ENCODE measurements at places on chromosomes 13 and 19.

- no peak for DNase-seq
Observed at GRCh38 chr13:59425211-59425741, 738.5 kb downstream of the DIAPH3 start.

DNA sequence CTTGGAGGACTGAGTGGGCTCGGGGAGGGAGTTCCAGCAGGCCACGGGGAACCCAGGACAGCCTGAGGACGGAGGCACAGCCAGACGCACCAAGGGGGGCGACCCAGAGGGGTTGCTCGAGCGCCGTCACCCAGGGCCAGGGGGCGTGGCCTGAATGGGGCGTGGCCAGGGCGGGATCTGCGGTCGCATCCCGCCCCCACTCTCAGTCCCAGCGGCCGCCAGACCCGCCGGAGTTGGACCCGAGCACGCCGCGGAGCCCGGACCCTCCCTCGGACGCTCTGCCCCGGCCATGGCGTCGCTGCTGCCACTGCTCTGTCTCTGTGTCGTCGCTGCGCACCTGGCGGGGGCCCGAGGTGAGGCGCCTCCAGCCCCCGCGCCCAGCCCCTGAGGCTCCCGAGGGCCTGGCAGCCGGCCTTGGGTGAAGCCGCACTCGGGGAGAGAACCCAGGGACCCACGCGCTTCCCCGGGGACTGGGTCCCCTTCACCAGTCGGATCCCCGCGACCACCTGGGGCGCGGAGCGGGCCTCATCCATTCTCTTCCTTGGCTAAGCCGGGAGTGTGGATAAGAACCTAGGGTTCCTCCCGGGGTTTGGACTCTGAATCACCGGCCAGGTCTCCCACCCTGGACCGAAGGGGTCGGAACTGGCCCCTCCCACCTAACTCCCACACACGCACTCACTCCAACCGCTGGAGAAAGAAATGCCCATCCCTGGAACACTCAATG lies at the start of gene CILP2:
CILP2 (plus strand) TSS at position 205 of the 724 bp plus-strand sequence; CDS start at position 290, 85 bp downstream.
- DNase-seq: no peak

- DNase-seq: no peak
Observed at GRCh38 chr13:40583738-40584137, 82.7 kb downstream of the FOXO1 start.

- no peak for DNase-seq
Observed at GRCh38 chr13:53447863-53448262, 419.2 kb downstream of the OLFM4 start.

DNA sequence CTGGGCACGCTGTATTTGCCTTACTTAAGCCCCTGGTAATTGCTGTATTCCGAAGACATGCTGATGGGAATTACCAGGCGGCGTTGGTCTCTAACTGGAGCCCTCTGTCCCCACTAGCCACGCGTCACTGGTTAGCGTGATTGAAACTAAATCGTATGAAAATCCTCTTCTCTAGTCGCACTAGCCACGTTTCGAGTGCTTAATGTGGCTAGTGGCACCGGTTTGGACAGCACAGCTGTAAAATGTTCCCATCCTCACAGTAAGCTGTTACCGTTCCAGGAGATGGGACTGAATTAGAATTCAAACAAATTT lies 676 bp downstream of the BRCA2 start:
- no peak for DNase-seq

- no peak for DNase-seq
Observed at GRCh38 chr13:27641711-27642502, 20.2 kb downstream of the POLR1D start.

DNA sequence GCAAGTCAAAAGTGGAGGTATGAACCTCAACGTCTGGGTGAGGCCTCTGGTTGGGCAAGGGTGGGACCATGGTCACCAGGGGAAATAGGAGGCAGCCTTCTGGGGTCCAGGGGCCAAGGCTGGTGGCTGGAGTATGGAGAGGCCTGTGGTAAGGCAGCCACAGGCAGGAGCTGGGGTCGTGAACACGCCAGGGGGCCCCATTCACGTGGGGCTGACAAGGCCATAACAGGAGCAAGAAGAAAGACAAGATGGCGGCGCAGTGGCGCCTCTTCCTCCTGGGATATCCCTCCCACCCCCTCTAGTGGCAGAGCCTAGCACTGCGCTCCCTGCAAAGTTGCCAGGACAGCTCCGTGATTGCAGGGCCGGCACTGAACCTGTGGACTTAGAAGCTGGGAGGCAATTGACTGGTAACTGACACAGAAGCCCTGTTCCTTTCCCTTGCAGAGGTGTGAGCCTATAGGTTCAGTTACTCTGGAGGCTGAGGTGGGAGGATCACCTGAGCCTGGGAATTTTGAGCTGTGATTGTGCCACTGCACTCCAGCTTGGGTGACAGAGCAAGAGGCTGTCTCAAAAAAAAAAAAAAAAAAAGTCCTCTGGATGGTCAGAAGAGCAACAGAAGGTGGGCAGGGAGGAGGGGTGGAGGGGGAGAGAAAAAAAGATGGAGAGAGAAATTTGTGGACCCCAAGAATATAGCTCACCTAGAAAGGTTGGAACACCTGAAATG lies 19.7 kb upstream of the EDDM13 start:
- peak; percentile 60 for DNase-seq

GRCh38 chr13:104773775-104774174 lies 1707.6 kb upstream of the SLC10A2 start:
- DNase-seq: peak; percentile 14

DNA sequence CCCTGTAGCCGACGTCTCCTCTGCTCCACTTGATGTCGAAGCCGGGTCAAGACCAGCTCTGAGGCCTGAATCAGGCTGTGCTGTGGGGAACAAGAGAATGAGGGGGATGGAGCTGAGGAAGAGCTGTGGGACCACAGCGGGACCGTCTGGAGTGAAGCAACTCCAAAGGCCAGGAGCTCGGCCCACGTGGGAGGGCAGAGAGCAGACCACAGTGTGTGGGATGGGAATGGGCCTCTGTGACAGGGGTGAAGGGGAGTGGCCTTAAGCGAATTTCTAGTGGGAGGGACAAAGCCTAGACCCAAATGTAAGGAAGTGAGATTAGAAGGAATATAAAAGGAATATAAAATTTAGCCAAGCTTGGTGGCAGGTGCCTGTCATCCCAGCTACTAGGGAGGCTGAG lies 3.8 kb upstream of the SLC8A2 start:
- DNase-seq: no peak

DNA sequence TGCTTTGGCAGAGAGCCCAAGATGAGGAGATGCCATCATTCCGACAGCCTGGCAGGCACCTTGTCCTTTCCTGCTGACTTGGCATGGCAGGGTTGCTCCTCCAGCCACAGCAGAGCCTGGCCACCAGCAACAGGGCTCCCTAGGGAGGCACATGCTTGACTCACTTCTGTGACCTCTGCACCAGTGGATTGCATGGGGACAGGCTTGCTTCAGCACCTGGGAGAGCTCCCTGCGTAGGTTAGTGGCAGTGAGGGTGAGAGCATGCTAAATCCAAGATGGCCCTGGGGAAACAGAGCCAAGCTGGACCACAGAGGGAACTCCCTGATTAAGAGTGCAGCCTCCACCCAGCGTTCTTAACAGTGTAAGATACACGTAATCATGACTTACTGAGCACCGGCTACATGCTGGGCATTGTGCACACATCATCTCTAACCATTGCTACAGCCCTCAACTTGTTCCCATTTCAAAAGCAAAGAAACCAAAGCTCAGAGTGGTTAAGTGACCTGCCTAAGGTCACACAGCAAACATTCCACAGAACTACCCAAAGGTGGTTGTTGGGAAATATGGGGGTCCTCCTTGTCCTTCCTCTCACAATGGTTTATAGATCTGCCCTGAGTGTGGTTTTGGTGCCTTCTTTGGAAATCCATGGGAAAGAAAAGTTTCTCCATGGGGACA lies 116.6 kb upstream of the UQCRFS1 start:
- peak; percentile 71 for DNase-seq

- no peak for DNase-seq
Observed at GRCh38 chr19:1093811-1094553, 1.2 kb downstream of the POLR2E start.

DNA sequence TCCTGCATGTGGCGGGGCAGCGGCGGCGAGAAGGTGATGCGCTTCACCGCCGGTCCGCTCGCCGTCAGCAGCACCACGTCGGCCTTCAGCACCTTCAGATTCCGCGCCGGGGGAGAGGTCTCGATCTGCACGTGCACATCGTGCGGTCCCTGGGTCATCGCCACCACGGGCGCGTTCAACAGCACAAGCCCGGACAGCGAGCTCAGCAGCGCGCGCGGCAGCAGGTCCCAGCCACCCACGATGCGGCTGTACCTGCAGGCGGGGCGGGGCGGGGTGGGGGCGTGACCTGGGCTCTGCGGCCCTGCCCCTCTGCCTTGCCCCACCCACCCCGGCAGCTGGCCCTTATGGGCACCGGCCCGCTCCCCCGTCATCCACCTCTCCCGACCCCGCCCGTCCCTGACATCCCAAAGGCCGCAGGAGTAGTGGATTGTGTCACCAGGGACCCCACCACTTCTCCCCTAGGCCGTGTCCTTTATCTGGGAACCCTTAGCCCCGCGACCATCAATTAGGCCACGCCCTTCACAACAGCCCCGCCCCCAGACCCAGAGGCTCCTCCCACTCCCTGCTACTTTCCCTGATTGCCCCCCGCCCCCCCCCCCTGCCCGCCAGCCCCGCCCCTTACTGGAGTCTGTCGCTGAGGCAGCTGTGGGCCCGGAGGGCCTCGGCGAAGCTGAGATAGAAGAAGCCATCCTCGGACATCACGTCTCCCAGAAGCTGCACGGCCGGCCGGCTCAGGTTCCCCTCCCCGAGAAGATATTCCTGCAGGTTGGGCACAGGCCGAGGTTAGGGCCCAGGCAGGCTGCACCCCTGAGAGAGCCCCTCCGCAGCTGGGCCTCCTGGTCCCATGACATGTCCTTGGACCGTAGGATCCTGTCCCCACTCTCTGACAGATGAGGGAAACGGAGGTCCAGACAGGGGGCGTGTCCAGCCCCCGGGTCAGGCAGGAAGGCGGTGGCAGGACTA lies 6.1 kb downstream of the IL4I1 start:
- DNase-seq: no peak

GRCh38 chr19:51780270-51780669 lies 14.7 kb upstream of the FPR3 start:
- DNase-seq: no peak

DNA sequence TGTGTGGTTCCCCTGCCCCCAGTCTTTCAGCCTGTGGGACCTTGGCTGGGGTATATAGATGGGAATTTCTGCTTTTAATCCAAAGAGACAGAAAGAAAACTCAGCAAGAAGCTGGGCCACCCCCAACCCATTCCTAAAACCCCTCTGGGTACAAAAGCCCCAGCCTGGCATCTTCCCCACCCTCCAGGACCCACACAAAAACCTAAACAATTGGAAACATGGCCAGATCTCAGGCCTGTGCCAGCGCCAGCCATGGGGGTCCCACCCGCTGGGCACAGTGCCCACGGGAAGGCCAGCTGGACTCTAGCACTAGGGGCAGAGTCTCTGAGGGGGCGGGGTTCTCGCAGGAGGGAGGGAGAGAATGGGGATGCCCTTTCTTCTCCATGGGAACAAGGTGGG lies 8.6 kb downstream of the LYL1 start:
- no peak for DNase-seq

GRCh38 chr13:109918179-109918711 lies 131.9 kb upstream of the IRS2 start:
- DNase-seq: peak; percentile 38

GRCh38 chr13:108345016-108345415 lies 75.5 kb downstream of the TNFSF13B start:
- no peak for DNase-seq

DNA sequence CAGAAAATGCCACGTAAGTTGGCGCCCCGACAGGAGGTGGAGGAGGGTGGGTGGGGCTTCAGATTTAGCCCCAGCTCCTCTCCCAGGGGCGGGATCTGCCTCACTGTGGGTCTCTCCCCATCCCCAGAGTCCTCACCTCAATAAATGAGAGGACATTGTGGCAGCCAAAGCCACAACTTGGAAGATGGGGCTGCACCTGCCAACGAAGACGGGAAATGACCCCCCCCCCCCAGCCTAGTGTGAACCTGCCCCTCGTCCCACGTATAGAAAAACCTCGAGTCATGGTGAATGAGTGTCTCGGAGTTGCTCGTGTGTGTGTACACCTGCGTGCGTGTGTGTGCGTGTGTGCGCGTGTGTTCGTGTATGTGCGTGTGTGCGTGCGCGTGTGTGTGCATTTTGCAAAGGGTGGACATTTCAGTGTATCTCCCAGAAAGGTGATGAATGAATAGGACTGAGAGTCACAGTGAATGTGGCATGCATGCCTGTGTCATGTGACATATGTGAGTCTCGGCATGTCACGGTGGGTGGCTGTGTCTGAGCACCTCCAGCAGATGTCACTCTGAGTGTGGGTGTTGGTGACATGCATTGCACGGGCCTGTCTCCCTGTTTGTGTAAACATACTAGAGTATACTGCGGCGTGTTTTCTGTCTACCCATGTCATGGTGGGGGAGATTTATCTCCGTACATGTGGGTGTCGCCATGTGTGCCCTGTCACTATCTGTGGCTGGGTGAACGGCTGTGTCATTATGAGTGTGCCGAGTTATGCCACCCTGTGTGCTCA lies 1.5 kb upstream of the TRAPPC5 start:
- no peak for DNase-seq

DNA sequence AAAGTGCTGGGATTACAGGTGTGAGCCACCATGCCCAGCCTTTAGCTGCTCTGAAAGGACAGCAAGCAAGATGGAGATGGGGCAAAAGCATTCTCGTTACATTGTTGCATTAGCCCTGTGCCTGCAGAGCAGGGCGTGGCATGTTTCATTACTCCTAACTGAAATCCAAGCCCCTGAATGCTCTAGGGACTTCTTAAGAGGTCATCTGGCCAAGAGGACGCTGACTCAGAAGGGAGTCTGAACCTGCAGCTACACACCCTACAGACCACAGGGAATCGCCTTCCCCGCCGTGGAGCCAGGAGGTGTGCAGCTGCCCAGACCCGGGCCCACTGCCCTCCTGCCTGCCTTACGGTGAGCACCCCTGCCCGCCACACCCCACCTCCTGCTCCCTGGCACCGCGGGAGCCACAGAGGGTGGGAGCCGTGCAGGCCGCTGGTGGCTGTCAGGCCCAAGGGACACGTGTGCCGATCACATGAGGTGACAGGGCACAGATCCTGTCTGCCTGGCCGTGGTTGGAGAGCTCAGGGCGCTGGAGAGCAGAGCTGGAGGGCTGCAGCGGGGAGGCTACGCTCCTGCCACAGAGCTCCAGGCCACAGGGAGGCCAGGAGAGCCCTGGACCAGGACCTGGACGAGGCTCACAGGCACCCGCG lies 27.2 kb downstream of the ADPRHL1 start:
- DNase-seq: no peak

DNA sequence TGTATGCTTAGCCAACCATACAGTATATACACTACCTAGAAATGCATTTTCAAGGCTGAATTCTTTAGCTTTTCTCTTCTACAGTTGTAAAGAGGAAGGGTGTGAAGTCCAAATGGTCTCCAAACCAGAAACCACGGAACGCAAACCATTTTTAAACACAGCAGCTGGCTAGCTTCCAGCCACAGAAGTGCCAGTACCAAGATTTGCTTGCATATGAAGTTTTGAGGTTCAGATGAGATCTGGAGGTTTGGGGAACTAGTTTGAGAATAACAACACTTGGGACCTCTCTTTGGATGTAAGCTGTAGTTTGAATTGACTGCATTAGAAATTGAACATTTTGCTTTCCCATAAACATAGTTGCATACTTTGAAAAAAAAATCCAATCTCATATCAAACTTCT lies 1243.5 kb downstream of the EFNB2 start:
- DNase-seq: no peak

Measured in urothelium cell line (cell line).